Pericardium fibroblast (primary cell): ENCODE measurements at places on chromosomes 3 and 15. TPM values are rescaled to one million over a fixed set of nuclear protein-coding genes. Genes with fewer than 3 reads are reported as not detected.

SLC24A5 gene
- not detected in 2 replicates for total RNA-seq

ITIH4 gene
- total RNA-seq: 0.23 TPM in 1 of 2 replicates, not detected in the other

NANOGP8 gene
- not detected in 2 replicates for total RNA-seq

CMSS1 gene
- total RNA-seq: 9.9 and 12.5 TPM in 2 replicates

PARP9 gene
- 8.9 and 14.6 TPM in 2 replicates for total RNA-seq

PAK6 gene
- 0.12 TPM in 1 of 2 replicates, not detected in the other for total RNA-seq

MINDY2 gene
- total RNA-seq: 8.8 and 13.5 TPM in 2 replicates

HES1 gene
- 4.3 and 17.6 TPM in 2 replicates for total RNA-seq

IL5RA gene
- total RNA-seq: not detected in 2 replicates

VWA5B2 gene
- total RNA-seq: not detected in 2 replicates

PTH1R gene
- total RNA-seq: 11.8 and 13.4 TPM in 2 replicates

MEX3B gene
- 7.7 and 40.7 TPM in 2 replicates for total RNA-seq
